ENCODE measurements at places on chromosomes 2 and 18. TPM values are rescaled to one million over a fixed set of nuclear protein-coding genes. Genes with fewer than 3 reads are reported as not detected.

DNA sequence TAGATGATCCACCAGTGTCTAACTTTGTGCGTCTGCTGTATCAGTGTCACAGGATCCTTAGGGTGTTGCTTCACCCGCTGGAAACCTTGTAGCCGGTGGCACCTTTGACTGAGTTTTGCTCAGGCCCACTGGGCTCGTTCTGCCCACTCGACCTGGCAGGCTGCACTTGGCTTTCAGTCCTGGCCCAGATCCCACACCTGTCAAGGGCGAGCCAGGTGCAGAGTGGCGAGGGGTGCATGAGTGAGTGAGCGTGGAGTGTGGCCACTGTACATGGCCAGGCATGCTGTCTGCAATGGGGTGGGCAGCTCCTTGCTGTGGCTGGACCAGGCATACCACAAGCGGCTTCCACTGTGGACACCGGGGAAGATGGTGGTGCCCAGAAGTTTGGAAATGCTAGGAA lies 179.0 kb downstream of the FAM210A start:
- no peak overlapping the region for H3K4me3 ChIP-seq
- H3K27me3 ChIP-seq: peaks cover 2% of the 10 kb centered on the region
- no peak for DNase-seq
- no peaks in the 10 kb centered on the region for H3K36me3 ChIP-seq

DNA sequence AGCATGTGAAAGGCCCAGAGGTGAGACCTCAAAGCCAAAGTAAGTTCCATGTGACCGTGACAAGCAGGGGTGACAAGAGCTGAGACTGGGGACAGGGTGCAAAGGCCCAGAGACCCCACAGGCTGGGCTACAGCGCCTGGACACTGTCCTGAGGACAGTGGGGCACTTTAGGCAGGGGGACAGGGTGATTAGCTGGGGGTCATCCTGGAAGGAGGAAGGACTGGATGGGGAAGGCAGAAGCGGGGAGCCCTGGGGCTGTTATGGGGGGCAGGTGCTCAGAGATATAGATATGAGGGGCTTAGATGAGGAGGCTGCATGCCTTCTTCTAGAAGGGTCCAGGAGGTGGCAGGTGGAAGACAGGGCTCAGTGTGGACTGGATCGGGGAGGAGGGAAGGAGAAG lies 31.5 kb downstream of the KIF1A start:
- H3K4me3 ChIP-seq: no peak overlapping the region
- no peaks in the 10 kb centered on the region for H3K36me3 ChIP-seq
- H3K4me1 ChIP-seq: no peaks in the 10 kb centered on the region
- H3K27ac ChIP-seq: no peak overlapping the region
- DNase-seq: no peak
- no peaks in the 10 kb centered on the region for H3K27me3 ChIP-seq

- no peaks in the 10 kb centered on the region for H3K27me3 ChIP-seq
- peak; percentile 8 for DNase-seq
- no peak overlapping the region for H3K4me3 ChIP-seq
- no peak overlapping the region for H3K27ac ChIP-seq
- no peaks in the 10 kb centered on the region for H3K36me3 ChIP-seq
Measured at GRCh38 chr2:207434306-207434705, 95.5 kb upstream of the CREB1 start.

DNA sequence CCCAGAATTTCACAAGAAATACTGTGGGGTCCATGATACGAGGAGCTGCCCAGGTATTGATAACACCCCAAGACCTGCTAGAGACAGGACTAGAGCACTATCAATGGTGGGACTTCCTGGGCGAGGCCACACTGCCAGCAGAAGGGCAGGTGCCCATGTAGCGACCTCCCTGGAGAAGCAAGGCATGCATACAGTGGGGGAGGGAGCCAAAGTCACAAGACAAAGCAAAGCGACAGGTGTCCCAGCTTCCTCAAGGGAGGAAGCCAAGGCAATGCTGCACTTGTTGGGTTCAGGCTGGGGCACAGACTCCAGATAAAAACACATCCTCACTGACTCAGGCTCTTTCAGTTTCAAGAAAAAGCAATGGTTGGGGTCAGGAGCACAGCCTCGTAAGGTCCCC lies 7.5 kb downstream of the CD207 start:
- no peaks in the 10 kb centered on the region for H3K4me1 ChIP-seq
- no peaks in the 10 kb centered on the region for H3K36me3 ChIP-seq
- peaks cover 3% of the 10 kb centered on the region for H3K27me3 ChIP-seq
- no peak overlapping the region for H3K27ac ChIP-seq

The SPHKAP gene
- not detected for total RNA-seq

The CYP27C1 gene
- 5.7 TPM for total RNA-seq

The LOXHD1 gene
- not detected for total RNA-seq

The GPR35 gene
- total RNA-seq: 0.82 TPM

Data from astrocyte (in vitro differentiated cells and primary cell).